A673 (cell line): ENCODE measurements at places on chromosomes 5 and 9.

GRCh38 chr5:177453852-177454396 lies 7.3 kb downstream of the PRR7 start:
- no peak for DNase-seq

DNA sequence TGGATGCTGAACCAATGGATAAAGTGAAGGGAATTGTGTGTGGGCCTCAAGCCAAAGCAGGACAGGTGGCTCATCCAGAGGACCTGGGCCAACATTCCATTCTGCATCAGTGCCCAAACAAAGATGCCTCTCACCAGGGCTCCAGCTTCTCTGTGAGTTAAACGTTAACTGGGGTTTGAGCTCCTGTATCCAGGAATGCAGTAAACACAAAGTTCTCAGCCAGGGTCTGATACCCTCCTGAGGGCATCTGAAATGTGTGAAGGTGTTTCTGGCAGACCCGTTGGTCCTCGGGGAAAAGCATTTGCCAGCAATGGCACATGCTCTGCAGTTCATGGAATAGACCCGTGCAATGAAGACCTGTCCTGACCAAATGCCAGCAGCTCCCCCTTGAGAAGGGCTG lies 33.9 kb upstream of the AOPEP start:
- no peak for DNase-seq

- DNase-seq: peak; percentile 18
These were observed 73.2 kb downstream of the AOPEP start for GRCh38 chr9:94799578-94800264.

GRCh38 chr5:99000221-99000620 lies 71.4 kb upstream of the CHD1 start:
- no peak for DNase-seq

DNA sequence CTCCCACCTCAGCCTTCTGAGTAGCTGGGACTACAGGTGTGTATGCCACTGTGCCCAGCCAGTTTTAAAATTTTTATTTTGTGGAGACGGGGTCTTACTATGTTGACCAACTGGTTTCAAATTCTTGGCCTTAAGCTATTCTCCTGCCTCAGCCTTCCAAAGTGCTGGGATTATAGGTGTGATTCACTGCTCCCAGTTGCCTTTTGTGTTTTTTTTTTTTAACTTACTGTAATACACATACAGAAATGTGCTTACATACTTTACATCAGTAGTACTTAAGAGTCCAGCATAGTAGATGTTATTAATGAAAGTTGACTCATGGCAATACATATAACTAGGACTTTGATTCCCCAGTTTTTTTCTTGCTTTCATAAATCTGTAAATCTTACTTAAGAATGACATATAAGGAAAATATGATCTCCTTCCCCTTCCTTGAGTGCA lies 4.7 kb downstream of the MAN2A1 start:
- no peak for DNase-seq

DNA sequence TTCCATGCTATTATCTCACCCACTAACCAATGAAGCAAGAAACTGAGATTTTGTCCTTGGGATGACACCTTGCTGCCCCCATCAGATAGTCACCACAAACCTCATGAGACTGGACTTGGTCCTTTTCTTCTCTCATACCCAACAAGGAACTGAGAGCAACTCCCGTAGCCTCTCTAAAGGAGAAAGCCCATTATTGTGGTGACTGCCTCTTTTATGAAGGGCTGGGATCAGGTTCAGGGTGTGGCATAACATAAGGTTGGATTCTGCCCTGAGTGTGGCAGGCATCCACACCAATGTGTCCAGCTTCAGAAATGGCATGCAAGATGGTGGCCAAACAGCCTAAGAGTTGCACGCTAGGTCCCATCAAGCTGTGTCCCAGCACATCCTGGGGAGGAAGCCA lies 1.3 kb upstream of the ACTL7A start:
- no peak for DNase-seq

DNA sequence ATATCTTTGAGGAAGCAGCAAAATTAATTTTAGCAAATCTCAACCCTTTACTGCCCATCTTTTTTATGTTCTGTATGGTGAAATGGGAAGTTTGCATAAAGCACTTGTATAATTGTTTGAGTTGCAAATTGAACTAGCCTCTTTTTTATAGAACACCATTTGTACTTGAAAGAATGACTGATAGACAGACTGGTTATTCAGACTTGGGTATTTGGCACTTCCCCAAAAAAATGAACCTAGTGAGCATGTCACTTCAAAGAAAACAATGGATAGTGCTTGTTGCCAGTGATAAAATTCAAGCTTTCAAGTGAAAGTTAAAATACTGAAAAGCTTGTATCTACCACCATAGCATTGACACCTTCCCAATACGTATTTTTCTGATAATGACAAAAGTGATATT lies 115.8 kb downstream of the ERCC6L2 start:
- no peak for DNase-seq

DNA sequence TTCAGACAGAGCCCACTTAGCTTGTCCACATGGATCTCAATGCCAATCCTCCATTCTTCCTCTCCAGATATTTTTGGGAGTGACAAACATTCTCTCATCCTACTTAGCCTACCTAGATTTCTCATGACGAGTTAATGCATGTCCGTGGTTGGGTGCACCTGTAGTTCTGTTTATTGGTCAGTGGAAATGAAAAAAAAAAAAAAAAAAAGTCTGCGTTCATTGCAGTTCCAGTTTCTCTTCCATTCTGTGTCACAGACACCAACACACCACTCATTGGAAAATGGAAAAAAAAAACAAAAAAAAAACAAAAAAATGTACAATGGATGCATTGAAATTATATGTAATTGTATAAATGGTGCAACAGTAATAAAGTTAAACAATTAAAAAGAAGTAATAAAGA lies 59.0 kb downstream of the BASP1 start:
- DNase-seq: no peak

GRCh38 chr5:124153588-124153987 lies 592.9 kb downstream of the ZNF608 start:
- no peak for DNase-seq

GRCh38 chr9:75699017-75699416 lies 191.5 kb upstream of the PCSK5 start:
- no peak for DNase-seq

GRCh38 chr5:136992796-136993489 lies 506.2 kb downstream of the SPOCK1 start:
- no peak for DNase-seq

DNA sequence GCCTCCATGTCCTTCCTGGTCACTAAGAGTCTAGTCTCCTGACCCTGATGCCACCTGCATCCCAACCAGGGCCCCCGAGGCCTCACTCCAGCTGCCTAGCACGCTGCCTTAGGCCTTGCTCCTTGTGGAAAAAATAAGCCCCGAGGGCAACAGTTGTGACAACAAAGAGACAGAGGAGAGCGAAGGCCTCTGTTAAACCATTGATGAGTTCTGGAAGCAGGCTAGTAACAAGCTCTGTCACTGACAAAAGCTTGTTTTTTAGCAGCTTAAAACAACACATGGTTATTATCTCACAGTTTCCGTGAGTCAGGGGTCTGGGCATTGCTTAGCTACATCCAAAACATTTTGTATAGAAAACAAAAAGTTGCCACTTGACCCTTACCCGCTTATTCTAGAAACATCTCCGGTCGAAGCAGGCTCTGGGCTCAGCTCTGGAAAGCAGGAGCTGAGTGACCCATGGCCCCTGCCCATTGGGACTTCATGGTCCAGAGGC lies 48.2 kb upstream of the TBC1D2 start:
- DNase-seq: no peak

DNA sequence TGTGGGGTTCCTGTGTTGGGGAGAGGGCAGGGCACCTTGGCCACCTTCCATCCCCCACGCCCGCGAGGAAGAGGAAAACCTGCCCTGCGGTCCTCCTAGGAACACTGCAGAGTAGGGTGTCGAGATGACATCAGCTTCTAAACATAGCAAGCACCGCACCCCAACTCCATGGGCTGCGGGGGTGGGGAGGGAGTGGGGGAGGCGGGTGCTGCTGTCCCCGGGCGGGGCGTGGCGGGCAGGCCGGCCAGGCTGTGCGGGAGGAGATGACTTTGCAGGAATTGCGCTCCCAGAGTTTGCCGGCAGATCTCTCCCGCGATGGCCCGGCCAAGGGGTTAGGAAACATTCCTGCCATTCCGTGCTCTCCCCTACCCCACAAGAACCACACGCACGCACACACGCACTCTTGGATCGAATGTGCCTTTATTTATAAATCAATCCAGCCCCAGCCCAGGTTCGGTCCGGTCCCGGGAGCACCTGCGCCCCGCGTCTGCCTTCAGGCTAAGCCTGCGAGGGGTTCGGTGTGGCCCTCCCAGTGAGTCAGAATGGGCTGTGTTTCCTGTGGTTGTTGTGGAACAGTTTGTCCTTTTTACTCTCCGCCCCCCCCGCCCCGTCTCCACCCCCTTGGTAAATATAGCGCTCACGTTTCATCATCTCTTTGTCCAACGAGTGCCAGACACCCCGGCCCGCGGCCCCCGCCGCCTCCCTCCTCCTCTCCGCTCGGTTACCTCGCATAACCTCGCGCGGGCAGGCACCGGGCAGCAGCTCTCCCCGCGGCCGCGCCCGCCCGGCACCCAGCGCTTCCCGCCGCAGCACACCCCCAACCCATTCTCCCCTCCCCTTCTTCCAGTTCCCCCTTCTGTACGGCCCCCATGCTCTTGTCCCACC lies 5.3 kb upstream of the KLF9 start:
- DNase-seq: peak; percentile 89

GRCh38 chr5:120516805-120517204 lies 52.7 kb downstream of the PRR16 start:
- DNase-seq: peak; percentile 2
